ENCODE measurements at places on chromosomes 13 and 19.

GRCh38 chr13:51785712-51786424 lies 18.1 kb downstream of the DHRS12 start:
- peak; percentile 96 for DNase-seq

DNA sequence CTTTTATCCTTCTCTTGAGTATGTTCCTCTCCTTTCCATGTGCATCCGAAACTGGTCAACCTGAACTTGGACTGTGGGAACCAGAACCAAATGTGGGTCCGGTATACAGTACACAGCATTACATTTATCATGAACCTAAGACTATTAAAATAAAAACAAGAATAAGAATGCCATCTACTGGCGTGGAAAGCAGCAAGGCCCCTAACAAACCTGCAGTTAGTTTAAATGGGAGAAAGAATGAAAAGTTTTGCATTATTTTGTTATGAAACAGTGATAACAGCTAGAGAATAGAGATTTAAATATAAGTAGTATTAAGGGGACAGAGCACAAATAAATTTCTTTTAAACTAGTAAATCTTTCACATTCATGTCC lies 159.5 kb downstream of the RBM26 start:
- DNase-seq: no peak

DNA sequence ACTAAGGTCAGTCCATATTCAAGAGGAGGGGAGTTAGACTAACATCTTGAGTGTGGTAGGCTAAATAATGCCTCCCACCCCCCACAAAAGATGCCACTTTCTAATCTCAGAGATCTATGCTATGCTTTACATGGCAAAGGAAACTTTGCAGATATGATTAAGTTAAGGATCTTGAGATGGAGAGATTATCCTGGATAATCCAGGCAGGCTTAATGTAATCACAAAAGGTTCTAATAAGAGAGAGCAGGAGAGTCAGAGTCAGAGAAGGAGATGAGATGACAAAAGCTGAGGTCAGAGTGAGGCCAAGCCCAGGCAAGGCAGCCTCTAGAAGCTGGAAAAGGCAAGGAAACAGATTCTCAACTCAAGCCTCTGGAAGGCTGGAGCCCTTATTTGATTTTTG lies 1011.6 kb downstream of the PCDH9 start:
- DNase-seq: no peak

- DNase-seq: no peak
These were observed 3.7 kb downstream of the ZNF85 start for GRCh38 chr19:20926796-20927195.

DNA sequence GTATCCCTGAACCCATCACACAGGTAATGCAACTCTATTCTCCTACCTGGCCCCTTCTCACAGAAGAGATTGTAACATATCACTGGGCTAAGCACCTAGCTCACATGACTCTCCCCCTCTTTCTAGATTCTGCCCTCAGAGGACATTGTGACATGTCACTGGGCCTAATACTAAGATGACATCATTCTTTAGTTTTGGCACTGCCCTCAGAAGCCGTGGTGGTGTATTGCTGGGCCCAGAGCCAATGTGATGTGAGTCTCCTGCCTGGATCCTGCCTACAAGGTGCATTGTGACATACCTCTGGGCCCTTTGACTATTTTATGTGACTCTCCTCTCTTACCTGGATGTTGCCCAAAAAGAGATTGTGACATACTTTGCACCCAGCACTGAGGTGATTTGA lies 21.4 kb upstream of the ZNF730 start:
- no peak for DNase-seq

- no peak for DNase-seq
These were observed 2818.6 kb upstream of the PCDH20 start for GRCh38 chr13:64234255-64234654.

DNA sequence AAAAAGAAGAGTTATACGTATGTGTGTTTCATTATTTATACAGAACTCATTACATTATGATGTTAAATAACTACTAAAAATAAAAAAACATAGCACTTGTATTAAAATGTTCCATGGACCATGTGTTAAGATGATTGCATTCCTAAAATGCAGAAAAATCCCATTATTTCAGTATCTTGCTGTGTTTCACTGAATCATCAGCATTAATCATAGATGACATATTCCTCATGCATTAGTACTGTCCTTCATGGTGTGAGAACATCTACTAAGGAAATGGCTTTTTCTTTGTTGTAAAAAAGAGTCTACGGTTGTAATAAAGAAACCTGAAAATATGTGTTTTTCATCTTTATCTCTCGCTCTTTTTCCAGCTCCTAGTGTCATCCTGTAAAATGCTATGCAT lies 416.5 kb downstream of the FGF14 start:
- no peak for DNase-seq

DNA sequence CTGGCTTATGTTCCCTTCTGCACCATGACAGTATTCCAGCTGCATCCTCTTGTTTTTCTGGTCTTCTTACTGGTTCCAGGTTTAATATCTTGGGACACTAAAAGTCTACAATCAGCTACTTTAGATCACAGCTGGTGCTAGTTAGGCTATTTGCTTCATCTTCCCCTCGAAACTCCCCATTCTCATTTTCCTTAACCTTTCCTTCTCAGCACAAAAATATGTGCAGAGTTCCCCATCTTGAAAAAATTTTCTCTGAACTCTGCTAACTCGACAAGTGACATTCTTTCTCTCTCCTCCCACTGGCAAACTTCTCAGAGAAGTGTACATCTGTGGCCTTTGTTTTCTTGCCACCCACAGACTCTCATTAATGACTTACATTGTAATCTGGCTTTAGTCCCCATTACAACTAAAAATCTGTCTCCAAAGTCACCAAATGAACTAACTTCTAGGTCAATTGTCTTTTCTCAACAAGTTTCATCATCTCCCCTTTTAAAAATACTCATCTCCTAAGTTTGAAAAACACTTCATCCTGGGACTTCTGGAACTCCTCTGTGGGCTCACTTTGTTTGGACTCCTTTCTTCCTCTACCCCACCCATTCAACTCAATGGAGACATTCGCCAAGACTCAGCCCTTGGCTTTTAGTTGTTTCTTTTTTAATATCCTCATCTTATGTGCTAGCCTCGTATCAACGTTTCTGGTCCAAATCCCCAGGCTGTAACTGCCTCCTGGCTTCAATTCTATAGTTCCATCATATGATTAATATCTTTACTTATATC lies 7.1 kb upstream of the KL start:
- no peak for DNase-seq

GRCh38 chr13:98791611-98792010 lies 39.1 kb upstream of the SLC15A1 start:
- no peak for DNase-seq

- no peak for DNase-seq
These were observed 1.1 kb downstream of the RUBCNL start for GRCh38 chr13:46385946-46386345.

GRCh38 chr13:92843549-92843948 lies 383.1 kb upstream of the GPC6 start:
- no peak for DNase-seq

- DNase-seq: no peak
These were observed 3.8 kb upstream of the SLC25A42 start for GRCh38 chr19:19059837-19060611.

DNA sequence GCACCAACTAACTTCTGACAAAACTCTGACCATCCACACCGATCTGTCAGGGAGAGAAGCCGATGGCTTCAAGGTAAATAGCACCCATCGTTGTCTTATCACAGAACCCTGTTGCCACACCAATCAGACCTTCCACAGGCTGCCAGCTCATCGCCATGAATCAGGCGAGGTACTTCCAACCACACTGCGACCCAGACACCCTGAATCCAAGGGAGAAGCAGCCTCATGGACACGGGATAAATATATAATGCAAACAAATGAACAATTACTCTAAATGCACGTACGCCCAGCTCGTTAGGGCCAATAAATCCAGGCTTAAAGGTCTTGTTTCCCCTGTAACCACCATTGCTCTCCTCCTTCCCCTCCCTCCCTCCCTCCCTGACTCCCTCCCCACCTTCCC lies 20.8 kb downstream of the RANBP3 start:
- no peak for DNase-seq

GRCh38 chr13:51212758-51213157 lies 9.4 kb upstream of the FAM124A start:
- DNase-seq: no peak

DNA sequence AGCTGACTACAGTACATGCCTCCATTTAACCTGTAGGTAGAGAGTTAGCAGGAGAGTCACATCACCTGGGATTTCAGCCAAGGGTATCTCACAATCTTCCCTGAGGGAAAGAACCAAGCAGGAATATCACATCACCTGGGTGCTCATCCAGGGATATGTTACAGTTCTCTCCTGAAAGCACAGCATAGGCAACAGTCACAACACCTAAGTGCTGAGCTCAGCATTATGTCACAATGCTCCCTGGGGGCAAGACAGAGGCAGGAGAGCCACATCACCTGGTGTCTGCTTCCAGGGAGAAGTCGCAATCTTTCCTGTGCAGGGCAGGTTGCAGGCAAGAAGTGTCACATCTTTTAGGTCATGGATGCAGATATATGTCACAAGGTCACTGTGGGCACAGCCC lies 9.4 kb upstream of the ZNF91 start:
- DNase-seq: no peak

DNA sequence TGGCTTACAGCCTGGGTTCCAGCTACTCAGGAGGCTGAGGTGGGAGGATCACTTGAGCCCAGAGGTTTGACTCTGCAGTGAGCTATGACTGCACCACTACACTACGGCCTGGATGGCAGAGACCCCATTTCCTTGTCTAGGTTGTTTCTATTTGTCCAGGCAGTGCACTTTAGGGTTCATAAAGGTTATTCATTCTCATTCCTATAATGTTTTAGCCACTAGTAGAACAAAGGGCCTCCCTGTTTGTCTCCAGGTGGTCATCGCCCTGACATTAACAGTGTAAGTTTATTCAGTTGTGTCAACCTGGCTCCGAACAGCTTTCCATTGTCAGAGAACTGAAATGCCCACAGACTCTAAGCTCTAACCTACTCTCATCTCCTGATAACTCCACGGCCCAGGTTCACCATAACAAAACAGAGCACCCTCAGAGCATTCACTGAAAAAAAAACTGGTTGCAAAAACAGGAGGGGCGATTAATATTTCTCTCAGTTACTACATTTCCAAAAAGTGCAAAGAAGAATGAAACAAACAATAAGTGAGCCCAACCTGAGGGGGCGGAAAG lies 37.1 kb downstream of the SMAD9 start:
- no peak for DNase-seq

DNA sequence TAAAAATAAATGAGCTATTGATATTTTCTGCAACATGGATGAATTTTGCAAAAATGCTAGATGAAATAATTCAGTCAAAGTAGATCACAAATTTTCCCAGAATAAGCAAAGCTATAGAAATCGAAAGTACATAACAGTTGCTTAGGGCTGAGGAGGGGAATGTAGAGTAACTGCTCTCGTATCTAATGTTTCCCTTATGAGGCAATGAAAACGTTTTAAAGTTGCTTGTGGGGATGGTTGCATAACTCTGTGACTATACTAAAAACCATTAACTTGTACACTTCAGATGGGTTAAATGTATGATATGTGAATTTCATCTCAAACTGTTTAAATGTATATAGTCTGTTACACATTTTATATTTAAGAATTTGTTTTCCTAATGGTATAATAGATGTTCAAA lies 231.7 kb downstream of the GGACT start:
- no peak for DNase-seq

- no peak for DNase-seq
These were observed 28.7 kb upstream of the GARRE1 start for GRCh38 chr19:34225659-34226015.

DNA sequence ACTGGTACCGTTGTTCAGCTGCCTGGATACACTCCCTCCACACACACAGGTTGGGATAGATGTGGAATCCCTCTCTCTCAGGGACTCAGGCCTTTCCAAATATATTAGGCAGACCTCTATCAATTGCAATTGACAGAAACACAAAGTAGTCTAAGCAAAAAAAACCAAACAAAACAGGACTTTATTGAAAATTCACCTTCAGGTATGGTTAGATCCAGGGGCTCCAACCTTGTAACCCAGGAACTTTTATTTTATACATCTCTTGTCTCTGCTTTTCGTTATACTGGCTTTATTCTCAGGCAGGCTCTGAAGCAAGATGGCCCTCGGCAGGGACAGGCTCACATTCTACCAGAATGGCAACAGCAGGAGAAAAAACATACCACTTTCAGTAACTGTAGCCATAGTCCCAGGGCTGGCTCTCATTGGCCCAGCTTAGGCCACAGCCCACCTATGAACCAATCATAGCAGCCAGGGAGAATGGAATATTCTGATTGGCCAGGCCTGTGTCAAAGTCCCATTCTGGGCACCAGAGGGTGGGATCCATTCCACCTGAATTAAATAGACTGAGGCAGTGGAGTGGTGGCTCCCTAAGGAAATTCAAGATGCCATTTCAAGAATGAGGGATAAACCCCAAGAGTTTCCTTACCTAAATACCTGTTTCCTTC lies 13.1 kb upstream of the CEACAM19 start:
- no peak for DNase-seq

DNA sequence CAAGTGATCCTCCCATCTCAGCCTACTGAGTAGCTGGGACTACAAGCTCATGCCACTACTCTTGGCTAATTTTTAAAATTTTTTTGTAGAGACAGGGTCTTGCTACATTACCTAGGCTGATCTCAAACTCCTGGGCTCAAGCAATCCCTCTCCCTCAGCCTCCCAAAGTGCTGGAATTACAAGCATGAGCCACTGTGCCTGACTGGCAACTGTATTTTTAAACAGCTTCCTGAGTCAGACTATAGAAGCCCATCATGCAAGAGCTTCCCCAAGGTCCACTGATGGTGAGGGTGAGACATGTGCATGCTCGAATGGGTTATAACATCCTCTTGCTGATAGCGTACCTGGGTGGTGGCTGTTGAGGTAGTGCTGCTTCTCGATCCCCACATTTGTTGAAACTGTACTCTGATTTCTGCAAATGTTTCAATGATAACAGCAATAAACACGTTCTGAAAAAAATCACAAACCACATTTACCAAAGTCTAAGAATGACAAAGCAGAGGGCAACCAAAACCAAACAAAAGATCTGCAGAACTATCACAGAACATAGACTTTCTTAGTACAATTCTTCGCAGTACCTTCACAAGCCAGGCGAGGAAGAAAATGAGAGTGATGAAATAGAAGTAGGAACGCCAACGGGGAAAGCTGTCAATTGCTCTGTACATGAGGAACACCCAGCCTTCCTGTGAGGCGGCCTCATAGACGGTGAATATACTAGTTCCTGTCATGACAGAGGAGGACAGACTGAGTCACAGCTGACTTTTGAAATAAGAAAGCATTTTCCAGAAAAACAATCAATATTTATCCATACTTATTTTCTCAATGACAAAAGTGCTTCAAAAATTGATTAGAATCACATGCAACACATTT lies 124.4 kb downstream of the NALCN start:
- DNase-seq: no peak

- DNase-seq: no peak
These were observed 34.6 kb downstream of the CYP4F2 start for GRCh38 chr19:15863272-15863671.

- no peak for DNase-seq
These were observed 196.2 kb upstream of the ZNF536 start for GRCh38 chr19:30175987-30176386.

- DNase-seq: no peak
These were observed 1073.4 kb downstream of the PCDH17 start for GRCh38 chr13:58704953-58705352.

- no peak for DNase-seq
These were observed 325.7 kb downstream of the RFC3 start for GRCh38 chr13:34143637-34144036.

- no peak for DNase-seq
These were observed 27.1 kb upstream of the SLC7A9 start for GRCh38 chr19:32896516-32897214.

- DNase-seq: no peak
These were observed 1049.3 kb downstream of the PCDH9 start for GRCh38 chr13:66180836-66181235.

Data from BE2C (cell line).